Fibroblast of skin of right quadriceps (primary cell): ENCODE measurements at places on chromosomes 1 and 21.

DNA sequence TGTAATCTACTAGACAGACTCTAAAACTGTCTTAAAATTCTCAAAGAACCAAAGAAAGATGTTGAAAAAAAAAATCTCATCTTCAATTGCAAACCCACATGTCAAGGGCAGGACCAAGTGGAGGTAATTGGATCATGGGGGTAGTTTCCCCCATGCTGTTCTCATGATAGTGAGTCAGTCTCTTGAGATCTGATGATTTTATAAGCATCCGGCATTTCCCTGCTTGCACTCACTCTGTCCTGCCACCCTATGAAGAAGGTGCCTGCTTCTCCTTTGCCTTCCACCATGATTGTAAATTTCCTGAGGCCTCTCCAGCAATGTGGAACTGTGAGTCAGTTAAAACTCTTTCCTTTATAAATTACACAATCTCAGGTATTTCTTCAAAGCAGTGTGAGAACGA is 257.0 kb downstream of the HHIPL2 start:
- DNase-seq = no peak

GRCh38 chr1:231921646-231922345 is 295.2 kb downstream of the DISC1 start:
- DNase-seq = peak; percentile 58

DNA sequence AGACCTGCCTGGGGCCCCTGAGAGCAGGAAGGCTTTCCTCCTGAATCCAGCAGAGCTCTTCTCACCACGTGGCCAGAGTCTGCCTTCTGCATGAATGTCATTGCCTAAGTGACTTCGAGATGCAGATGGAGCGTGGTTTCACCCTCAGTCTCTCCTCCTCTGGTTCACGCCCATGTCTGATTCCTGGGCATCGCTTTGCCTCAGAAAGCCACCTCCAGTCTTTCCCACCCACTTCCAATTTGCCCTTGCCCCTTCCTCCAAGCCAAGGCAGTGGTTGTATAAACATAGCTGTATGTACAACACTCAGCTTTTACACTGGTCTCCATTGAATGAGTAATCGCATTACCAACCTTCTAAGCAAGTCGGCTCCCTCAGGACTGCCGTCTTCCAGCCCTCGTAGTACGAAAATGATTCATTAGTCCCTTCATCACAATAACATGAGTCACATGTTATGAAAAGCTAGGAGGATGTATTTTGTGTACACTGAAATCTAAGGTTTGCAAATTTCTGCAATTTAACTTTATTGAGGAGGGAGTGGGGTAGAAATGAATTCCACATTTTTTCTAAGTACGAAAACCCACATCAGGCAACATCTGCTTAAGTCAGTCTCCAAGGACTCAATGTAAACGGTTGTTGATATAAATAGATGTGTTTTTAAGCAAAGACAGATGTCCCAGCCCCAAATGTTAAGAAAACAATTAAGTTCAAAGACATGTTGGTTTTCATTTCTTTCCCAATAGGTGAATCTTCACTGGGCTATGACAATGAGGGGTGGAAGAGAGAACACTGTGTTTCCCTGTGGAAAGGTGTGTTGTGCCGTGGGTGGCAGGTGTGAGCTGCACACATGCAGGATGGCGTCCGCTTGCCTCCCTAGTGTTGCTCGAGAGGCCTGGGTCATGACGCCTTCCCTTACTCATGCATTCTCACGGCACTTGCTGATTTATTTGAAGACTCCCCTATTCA is 32.3 kb upstream of the ETS2 start:
- DNase-seq = peak; percentile 98

GRCh38 chr21:40846587-40847411 is at the start of gene DSCAM:
TSS of gene DSCAM (minus strand) at chr21:40847158. CDS start at chr21:40846661, 497 bp downstream.
- DNase-seq = no peak

DNA sequence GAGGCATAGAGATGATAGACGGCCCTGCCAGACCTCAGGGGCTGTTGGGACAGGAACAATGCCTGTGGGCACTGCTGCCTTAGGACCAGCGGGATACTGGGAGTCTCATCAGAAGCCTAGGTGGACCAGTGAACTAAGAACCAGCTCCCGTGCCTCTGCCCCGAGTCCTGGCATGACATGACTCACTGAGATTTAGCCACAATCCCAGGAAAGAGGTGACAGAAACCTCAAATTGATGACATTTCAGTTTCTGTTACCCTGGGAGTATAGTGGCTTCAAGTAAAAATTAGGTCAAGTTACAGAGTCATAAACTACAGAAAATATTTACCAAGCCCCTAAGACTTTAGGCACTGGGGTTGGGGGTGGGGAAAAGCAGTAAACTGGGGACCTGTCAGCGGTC is 74.6 kb upstream of the GADD45A start:
- DNase-seq = no peak
